C1 segment of cervical spinal cord (tissue), 14 donors: ENCODE measurements at places on chromosomes 7 and 10.

- DNase-seq: no peak
Observed at GRCh38 chr10:36788152-36788551, 337.2 kb upstream of the ANKRD30A start.

- DNase-seq: no peak
Observed at GRCh38 chr7:152637161-152637560, 38.8 kb downstream of the XRCC2 start.

GRCh38 chr7:113010377-113010776, 76.2 kb downstream of the GPR85 start:
- no peak for DNase-seq

- no peak for DNase-seq
Observed at GRCh38 chr7:95330204-95330960, 6.0 kb upstream of the PON1 start.

- DNase-seq: no peak
Observed at GRCh38 chr10:78259391-78259790, 225.7 kb downstream of the RPS24 start.

DNA sequence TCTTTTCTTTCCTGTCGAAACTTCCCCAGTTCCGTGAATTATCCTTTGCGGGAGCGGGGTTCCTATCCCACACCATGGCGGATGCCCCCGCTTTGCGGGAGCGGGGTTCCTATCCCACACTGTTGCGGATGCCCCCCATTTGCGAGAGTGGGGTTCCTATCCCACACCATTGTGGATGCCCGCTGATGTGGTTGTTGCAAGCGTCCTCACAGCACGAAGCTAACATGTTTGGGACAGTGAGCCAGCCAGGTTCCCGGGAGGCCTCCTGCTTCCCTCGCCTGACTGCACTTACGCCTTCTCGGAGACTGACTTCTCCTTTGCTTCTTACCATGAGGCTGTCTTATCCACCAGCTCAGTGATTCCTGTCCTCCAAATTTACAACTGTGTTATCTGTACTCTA, 134.7 kb downstream of the VIPR2 start:
- no peak for DNase-seq

- DNase-seq: no peak
Observed at GRCh38 chr10:68594405-68594804, 34.3 kb downstream of the TET1 start.

GRCh38 chr7:50868426-50869100, 85.9 kb upstream of the GRB10 start:
- no peak for DNase-seq

DNA sequence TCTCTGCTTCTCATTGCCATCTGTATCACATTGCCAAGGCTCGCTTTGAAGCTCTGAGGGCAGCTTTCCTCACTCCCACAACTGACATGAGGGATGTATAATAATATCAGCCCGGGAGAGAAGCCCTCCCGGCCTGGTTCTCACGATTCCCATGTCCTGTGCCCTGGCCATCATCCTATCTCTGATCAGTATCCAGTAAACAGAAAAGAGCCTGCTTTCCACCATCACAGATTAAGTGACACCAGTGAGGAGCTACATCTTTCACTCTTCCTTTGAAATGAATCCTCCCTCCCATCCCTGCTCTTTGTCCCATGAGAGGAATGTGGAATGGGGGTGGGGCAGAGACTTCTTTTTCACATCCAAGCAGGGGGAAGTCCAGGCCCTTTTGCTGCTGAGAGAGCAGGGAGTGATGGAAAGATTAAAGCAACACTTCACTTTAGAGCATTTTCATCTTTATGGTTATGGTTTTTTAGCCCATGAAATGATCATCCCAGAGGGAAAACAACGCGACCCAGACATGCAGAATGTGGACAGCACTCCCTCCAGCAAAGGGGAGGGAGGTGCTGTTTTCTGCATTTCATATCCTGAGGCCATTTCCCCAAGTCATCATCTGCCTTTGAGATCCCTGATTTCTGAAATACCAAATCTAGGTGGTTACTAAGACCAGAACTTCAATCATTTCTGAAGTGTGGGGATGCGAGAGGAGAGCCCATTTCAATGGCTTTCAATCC, 84.6 kb upstream of the LYZL1 start:
- no peak for DNase-seq

- DNase-seq: no peak
Observed at GRCh38 chr7:34734771-34735170, 76.8 kb downstream of the NPSR1 start.

DNA sequence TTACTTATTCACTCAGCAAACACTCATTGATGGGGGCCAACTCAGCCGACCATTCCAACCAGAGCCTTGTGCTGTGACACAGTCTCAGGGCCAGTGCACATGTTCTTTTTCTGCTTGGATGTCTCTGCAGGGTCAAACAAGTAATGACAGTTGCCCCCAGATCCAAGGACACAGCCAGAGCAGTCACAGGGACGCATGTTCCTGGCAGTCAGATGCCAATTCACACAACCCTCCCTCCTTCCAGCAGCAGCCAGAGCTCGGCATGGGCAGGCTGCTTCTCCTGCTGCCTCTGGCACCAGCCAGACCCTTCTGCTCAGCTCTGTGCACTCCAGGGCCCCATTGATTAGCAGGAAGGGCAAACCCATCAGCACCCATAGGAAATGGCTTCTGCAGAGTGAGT, 20.3 kb downstream of the DRGX start:
- DNase-seq: no peak

DNA sequence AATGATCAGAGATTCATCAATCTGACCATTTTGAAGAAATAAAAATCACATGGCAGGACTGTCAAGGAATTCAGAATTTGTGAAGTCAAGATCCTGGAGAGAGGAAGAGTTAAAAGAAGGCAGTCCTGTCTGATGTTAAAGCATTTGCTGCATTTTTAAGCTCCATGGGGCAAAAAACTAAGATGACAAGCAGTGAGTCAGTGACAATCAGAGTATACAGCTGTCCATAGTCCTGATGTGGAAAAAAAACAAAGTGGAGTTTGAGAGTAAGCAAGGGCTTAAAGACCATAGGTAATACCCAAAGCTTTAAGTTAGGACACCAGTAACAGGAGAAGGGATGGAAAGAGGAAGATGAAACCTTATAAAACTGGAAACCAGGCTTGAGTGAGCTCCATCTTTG, 412.7 kb upstream of the ANKRD30A start:
- no peak for DNase-seq

DNA sequence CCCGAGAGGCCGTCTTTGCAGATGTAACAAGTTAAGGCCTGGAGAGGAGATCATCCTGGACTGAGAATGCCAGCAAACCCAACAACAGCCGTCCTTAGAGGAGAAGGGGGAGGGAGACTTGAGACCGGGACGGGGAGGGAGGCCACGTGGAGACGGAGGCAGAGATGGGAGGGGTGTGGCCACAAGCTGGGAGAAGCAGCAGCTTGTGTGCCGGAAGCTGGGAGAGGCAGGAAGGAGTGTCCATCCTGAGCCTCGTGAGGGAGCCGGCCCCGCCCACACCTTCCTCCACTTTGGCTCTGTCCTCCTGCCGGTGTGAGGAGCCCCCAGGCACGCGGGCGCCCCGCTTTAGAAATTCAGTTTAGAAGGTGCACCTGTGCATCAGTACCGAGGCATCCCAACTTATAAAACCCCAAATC, 95.7 kb downstream of the DNAJB6 start:
- DNase-seq: no peak

DNA sequence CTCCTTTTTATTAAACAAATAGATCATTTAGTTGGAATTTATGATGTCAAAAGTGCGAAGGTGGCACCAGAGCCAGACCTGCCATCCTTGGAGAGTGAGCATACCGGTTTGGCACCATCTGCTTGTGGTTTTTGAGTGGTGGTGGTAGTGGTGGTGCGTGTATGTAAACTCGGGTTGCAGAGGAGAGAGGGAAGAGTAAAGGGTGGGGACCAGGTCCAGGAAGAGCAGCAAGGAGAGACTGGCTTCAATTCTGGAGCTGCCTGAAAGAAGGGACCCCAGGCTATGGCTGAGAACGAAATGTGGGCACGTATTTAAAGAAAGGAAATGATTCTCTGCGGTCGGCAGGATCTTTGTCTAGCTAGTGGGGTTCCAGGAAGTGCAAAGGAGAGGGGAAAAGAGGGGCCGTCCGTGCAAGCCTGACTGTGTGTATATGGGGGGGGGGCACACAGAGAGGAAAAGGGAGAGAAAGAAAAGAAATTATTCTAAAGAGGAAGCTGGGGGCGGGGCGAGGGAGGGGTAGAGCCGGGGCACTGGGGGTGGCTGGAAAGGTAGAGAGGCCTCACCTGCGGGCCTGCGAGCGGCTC, 448 bp upstream of the GOLGA7B start:
- DNase-seq: no peak

- no peak for DNase-seq
Observed at GRCh38 chr7:77415476-77415822, 700 bp downstream of the GSAP start.

DNA sequence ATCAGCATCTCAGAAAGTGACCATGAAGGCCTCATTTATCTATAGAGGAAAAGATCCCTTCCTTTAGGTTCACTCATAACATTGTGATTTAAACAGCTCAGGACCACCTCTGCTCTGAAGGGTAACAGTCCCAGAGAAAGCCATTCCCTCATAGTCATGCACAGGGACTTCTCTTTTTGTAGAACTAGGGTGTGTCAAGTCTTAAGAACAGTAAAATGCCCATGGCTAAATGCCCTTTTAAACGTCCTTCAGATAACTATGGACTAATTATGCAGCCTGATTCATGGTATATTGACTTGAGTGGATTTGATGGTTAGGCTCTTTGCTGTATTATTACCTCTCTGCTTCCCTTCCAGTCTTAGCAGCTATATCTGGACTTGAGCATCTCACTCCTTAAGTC, 337.8 kb downstream of the SORCS1 start:
- no peak for DNase-seq
